Activated CD8-positive, alpha-beta T cell treated with anti-CD3 and anti-CD28 coated beads, Interleukin-2, amount 10 ng/mL, durations not matched to agents 7 days and 5 days (primary cell): ENCODE measurements at places on chromosomes 16 and 17. TPM values are rescaled to one million over a fixed set of nuclear protein-coding genes. Genes with fewer than 3 reads are reported as not detected.

GRCh38 chr16:89363621-89364393 is 126.6 kb downstream of the ANKRD11 start:
- peak; percentile 62 for DNase-seq

PPP1R27 gene
- total RNA-seq = not detected

GRCh38 chr17:64323774-64324173 is 60.7 kb upstream of the TEX2 start:
- no peak for DNase-seq

- DNase-seq = no peak
Observed at GRCh38 chr16:89949756-89950155, 1.2 kb downstream of the DEF8 start.

SLFN12 gene
- 12.4 TPM for total RNA-seq

DNA sequence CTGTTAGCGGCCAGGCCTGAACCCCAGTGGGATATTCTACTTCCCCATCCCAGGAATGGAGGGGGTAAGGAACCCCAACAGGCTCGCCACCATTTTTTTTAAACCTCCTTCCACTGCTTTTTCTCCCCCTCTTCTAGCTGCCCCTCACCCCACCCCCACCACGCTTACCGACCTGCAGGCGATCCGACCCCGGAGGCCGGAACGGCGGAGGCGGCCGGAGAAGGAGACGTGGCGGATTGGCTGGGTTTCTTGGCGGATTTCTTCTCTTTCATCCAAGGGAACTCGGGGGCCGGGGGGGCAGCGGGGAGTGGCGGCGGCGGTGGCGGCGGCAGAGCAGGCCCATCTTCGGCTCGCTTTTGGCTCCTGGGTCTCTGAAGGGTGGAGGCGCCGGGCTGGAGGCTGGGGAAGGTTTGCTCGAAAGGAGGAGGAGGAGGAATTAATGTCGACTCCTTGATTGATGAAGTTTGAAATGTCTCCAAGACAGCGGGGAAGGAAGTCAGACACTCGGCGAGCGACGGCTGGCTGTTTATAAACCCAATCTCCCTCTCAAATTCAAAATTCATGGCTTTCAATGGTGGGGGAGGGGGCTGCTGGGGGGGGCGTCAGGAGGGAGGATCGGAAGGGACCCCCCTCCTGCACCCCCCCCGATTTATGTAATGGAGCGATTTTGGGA is 424 bp downstream of the HOXB2 start:
- DNase-seq = peak; percentile 56

GPRC5B gene
- not detected for total RNA-seq

DNA sequence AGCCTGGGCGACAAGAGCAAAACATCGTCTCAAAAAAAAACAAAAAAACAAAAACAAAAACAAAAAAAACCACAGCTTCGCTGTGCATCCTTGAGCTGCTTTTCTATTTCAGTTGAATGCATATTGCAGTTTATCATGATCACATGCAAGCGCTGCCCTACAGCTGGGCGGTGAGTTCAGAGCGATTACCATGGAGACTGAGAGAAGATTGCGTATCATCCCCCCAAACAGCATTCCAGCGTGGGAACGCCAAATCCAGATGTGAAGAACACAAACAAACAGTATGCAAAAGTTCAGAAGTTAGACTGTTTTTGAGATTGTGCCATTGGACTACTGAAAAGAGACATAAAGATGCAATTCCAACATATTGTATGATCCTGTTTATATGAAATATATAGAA is 15.1 kb upstream of the SLC52A1 start:
- no peak for DNase-seq

GRCh38 chr16:23801378-23801777 is 34.4 kb upstream of the PRKCB start:
- DNase-seq = peak; percentile 83

- no peak for DNase-seq
Observed at GRCh38 chr17:21460358-21460757, 84.2 kb downstream of the KCNJ12 start.

- DNase-seq = no peak
Observed at GRCh38 chr16:30352488-30353401, 2.4 kb downstream of the CD2BP2 start.

- no peak for DNase-seq
Observed at GRCh38 chr16:66539623-66540469, 10.1 kb downstream of the TK2 start.

TBC1D3H gene
- total RNA-seq = not detected

DNA sequence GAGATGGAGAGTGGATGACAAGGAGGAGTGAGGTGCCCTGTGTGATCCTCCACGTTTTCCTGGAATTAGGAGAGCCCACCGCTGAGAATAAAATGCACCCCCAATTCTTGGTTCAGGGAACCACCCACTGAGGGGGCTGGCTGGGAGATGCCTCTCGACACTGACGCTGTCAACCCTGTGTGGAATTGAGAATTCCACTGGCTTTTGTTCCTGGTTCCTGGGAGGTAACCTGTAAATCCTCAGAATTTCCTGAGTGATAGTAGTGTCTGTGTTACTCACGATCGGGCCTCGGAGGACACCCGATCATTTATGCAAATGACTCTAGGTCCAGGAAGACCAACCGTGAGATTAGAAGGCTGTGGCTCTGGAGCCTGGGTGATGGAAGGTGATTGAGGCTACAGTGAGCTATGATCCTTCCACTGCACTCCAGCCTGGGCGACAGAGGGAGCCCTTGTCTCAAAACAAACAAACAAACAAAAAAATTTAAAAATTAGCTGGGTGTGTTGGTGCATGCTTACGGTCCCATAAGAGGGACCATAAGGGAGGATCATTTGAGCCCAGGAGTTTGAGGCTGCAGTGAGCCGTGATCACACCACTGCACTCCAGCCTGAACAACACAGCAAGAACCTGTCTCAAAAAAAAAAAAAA is 11.7 kb upstream of the PRPSAP1 start:
- DNase-seq = no peak

HOXB4 gene
- 5.7 TPM for total RNA-seq

GRCh38 chr16:19685176-19685575 is 32.9 kb downstream of the KNOP1 start:
- DNase-seq = no peak

LYZL6 gene
- not detected for total RNA-seq

GRCh38 chr16:29974291-29975133 is 844 bp downstream of the TAOK2 start:
- peak; percentile 44 for DNase-seq

GP1BA gene
- not detected for total RNA-seq

- DNase-seq = no peak
Observed at GRCh38 chr17:44397479-44398440, 8.3 kb upstream of the ITGA2B start.

DNA sequence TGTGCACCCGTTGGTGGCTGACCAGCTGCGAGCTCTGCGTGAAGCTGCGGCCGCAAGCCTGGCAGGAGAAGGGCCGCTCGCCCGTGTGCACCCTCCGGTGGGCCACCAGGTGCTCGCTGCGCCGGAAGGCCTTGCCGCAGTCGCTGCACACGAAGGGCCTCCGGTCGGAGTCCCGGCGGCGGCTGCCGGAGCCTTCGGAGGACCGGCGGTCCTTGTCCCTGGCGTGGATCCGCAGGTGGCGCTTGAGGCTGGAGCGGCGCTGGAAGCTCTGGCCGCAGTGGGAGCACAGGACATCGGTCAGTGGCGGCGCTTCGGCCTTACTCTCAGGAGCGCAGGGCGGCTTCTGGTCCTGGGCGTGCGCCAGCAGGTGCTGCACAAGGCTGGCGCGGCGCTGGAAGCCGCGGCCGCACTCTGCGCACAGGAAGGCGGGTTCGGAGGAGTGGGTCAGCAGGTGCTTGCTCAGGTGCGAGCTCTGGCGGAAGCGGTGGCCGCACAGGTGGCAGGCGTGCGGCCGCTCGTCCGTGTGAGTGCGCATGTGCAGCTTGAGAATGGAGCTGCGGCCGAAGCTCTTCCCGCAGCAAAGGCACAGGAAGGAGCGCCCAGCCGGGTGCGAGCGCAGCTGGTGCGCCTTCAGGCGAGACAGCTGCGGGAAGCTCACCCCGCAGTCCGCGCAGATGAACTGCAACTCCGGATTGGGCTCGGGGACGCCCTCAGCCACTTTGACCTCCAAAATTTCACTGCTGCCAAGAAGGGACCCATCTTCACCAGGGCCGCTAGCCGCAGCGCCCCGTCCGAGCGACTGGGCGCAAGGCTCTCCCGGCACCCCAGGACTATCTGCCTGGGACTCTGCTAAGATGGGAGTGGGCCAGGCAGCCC is 9.1 kb downstream of the ZSCAN10 start:
- DNase-seq = no peak

GRCh38 chr17:38322897-38323296 is 20.9 kb downstream of the GPR179 start:
- no peak for DNase-seq

NTN1 gene
- not detected for total RNA-seq

DNA sequence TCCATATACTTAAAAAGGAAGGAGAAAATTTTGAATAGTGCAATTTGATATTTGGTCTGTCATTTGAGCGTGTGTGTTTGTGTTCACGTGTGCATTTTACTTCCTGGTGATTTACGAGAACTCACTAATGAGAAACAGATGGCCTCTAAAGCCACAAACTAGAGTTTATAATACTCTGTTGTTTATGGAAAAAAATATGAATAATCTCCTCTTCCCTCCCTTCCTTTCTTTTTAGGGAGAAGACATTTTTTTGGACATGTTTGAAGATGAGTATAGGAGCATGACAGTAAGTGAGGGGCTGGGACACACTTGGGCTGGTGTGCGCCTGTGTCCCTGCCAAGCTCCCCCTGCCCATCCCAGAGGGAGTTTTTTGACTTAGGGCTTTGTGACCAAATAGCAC is 102.7 kb downstream of the CLEC16A start:
- DNase-seq = no peak

- DNase-seq = no peak
Observed at GRCh38 chr16:17520561-17520960, 49.8 kb upstream of the XYLT1 start.
